NCI-H446 (cell line): ENCODE measurements at places on chromosomes 4 and X.
A peak's percentile ranks its signal among the peaks of the same experiment; 100 is the strongest.

GRCh38 chr4:108861334-108861733 lies 98.5 kb upstream of the ETNPPL start:
- no peak for DNase-seq

DNA sequence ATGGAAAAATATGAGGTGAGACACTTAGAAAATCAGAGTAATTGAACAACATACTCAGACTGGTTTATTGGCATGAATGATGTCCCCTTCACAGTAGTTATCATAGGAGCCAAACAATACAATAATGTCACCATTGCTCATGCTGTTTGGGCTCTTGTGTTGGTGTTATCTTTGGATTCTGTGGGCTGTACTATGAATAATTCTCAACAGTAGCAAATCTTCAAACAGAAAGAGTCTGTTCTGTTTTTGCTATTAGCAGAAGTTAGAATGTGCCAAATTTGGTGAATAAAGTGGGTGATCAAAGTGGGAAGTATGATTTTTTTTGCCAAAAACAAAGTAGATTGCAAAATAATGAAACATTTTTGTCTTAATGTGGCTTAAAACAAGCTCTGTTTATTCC lies 58.3 kb downstream of the GRID2 start:
- DNase-seq, result peak; percentile 10

DNA sequence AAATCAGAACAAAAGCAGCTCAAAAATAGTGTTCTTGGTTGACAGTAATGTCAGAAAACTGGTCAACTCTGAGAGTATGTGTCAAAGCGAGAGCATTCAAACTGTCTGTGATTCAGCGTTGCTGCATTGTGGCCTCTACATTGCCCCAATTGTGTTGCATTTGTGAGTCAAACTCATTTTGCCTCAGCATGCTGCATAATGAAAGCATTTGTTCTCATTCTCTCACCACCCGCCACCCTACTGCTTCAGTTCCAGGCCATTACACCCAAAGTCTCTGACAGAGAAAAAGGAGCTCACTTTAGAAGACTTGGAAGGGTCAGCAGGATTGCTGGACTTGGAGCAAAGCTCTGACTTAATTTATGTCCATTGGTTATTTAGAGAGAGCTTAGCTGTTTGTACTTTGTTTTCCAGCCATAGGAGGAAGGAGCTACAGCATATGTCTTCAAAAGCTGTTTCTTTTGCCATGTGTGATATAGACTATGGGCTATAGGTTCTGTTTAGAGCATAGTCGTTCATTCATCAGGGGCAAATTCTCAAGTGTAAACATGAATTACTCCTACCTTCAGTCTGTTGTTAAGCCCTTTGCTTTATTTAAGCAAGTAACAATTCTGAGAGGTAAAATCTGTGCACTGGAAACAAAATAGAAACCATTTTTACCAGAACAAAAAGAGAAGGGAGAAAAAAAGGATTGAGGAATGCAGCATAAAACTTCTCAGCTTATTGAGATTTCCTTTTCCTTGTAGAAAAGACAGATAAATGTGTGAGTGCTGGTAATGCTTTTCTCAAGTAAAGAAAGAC lies 153.4 kb upstream of the ANK2 start:
- DNase-seq, result peak; percentile 44

GRCh38 chr4:73418677-73419076 lies 14.6 kb downstream of the ALB start:
- no peak for DNase-seq

DNA sequence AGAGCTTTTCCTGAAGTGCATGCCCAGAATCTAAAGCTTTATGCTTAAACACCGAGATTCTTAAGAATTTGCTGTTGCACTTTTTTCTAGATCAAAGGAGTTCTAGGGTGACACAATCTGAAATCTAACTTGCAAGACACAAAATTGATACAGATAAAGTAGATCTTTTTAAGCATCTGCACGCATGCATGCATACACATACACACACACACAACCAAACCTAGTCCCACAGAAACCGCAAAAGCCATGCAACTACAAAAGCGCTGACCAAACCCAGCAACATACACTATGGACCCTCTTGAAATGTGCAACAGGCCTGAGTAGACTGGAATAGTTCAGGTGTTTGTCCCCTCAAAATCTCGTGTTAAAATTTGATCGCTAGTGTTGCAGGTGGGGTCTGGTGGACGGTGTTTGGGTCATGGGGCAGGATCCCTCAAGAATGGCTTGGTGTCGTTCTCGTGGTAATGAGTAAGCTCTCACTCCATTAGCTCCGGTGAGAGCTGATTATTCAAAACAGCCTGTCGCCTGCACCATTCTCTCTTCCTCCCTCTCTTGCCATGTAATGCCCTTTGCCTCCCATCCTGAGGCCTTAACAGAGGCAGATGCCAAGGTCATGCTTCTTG lies 52.7 kb downstream of the IRF2 start:
- DNase-seq, result no peak

GRCh38 chr4:140098455-140099160 lies 55.4 kb downstream of the MAML3 start:
- no peak for DNase-seq

DNA sequence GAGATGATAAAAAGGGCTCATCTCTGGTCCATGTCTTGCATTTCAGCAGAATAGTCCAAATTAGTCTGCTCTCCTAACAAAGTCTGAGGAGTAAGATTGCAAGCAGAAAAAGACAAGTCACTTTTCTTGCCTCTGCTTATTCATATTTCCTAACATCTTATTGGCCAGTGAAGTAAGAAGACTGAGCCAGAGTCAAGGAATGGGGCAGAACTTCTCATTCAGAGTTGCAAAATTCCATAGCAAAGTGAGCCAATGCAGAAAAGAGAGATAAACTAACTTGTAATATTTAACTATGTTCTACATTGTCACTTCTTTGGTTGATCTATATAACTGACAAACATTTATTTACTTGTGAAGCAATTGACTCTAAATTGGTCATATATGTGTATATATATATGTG lies 2304.0 kb downstream of the ARAP2 start:
- DNase-seq, result no peak

GRCh38 chr4:48495941-48496340 lies 5.9 kb downstream of the ZAR1 start:
- no peak for DNase-seq

DNA sequence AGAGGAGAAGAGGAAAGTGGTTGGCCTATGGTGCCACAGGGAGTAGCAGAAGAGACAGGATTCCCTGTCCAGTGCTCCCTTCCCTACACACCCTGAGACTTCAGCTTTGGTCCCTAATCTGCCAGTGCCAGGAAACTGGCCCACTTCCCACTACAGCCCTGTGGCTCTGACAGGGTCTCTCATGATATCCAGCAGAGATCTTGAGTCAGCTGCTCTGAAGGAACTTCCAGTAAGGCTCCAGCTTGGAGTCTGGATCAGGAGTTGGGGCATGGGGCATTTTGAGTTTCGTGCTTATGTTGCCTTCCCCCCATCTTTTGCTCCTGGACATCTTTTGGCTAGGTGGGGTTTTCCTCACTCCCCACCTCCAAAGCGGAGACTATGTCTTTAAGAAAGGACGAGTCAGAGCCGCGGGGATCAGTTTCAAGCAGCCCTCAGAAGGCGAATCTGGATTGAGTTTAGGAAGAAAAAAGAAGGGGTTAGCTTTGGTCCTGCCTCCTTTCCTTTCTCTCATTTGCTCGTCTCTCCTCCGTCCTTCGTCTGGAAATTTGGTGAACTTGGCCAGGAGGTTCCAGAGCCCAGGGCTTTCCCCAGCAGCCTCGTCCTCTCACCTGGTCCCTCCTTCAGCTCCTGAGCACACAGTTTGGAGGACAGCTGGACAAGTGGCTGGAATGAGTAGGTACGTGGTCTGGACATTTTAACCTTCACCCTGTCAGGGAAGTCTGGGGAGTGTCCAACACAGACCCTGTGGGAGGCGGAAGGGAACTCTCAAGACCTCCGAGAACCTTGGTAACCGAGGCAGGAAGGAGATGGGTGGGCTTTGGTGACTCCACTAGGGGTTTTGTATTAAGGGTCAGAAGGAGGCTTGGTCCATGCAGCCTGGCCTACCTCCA lies 104.4 kb downstream of the RTL5 start:
- no peak for DNase-seq

DNA sequence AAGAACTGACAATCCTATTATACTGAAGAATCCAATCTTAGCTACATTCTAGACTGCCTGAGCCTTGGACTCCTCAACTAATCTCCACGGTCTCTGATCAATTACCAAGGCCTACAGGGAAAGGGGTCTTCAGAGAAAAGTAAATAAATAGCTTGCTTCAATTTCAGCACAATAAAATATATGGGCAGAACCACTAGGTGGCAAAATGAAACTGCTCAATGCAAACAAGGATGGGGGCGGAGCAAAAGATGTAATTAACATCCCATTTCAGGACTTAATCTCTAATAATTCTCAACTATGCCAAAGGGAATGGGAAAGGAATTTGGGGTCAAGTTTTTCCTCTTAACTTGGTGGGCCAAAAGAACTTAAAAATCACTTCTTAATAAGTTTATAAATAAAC lies 78.4 kb upstream of the MAP3K15 start:
- DNase-seq, result peak; percentile 13

- no peak for DNase-seq
These were observed 1.4 kb upstream of the ADGRL3 start for GRCh38 chr4:61198686-61199085.

- no peak for DNase-seq
These were observed 12.2 kb upstream of the FGF2 start for GRCh38 chr4:122814426-122814825.

DNA sequence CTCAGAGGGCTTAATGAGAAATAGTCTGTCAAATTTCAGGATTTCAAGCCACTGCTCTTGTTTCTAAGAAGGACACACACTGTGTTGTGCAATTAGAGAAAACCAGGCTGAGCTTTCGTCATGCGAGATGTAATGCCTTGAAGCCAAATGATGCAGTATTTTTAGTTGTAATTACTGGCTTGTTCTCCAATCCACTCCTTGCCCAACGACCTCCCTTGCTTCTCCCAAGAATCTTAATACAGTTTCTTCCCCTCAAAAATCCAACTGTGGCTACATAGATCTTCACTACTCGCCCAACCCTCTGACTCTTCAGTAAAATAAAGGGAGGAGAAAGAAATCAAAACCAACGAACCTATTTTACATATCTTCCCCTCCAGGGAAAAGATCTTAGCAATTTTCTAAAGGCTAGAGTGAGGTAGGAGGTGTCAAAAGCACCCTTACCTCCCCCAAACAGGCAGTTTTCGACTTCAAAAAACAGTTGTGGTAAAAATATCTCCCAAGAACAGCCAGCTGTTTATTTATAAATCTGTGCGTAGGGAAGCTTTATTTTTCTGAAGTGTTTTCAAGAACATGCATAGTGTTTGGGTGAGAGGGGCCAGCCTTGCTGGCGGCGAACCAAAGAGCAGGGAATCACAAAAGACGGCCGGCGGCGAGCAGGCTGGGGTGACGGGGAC lies 68.7 kb downstream of the MGST2 start:
- DNase-seq, result no peak

GRCh38 chr4:189207872-189208271 lies 732.8 kb upstream of the FRG1 start:
- no peak for DNase-seq

GRCh38 chrX:53244610-53245009 lies 19.6 kb upstream of the KDM5C start:
- DNase-seq, result no peak

GRCh38 chrX:38008658-38009057 lies 2.3 kb downstream of the SYTL5 start:
- DNase-seq, result no peak

- peak; percentile 96 for DNase-seq
These were observed at the start of gene CEP135 for GRCh38 chr4:55948726-55949481. Gene CEP135, plus strand, starts transcription at chr4:55948945. Its CDS starts 3,186 bp downstream, at chr4:55952131.

DNA sequence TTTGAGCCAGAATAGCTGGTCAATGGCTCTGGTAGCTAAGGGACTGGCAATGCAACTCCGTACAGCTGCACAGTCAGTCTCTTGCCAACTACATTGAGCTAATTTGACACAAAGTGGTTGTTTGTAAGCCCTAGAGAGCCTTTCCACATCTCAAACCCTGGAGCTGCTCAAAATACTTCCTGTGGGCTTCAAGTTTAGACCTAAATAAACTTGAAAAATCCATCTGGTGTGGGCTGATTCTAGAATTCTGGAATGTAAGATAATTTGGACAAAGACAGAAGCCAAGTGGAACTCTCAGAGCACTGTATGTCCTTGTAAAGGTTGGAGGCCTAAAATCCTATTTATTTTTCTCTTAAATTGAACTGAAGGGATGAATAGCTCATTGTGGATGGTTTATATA lies 380.8 kb downstream of the SPRY1 start:
- no peak for DNase-seq

- no peak for DNase-seq
These were observed 49.2 kb upstream of the FHL1 start for GRCh38 chrX:136097871-136098805.

GRCh38 chr4:146059865-146060264 lies 115.7 kb upstream of the LSM6 start:
- no peak for DNase-seq

GRCh38 chr4:1624519-1624910 lies 59.6 kb downstream of the FAM53A start:
- DNase-seq, result no peak

DNA sequence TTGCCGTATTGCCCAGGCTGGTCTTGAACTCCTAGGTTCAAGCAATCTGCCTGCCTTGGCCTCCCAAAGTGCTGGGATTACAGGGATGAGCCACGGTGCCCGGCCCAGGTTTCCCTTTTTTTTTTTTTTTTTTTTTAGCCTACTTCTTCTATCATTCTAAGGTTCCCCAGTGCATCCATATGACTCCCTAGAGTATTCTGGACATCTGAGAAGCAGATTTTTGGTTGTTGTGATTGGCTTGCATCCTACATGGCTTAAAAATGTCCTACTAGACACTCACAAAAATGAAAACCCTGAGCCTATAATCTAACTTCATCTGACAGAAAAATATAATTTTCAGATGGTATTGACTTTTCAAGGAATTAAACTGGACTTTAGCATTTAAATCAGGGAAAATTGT lies 41.7 kb downstream of the SMIM14 start:
- DNase-seq, result no peak

- DNase-seq, result no peak
These were observed 20.0 kb upstream of the AADAT start for GRCh38 chr4:170109586-170110284.

- no peak for DNase-seq
These were observed at the start of gene MTTP for GRCh38 chr4:99574530-99575324. Gene MTTP, plus strand, starts transcription at chr4:99574824. Its CDS starts 86 bp downstream, at chr4:99574910.

DNA sequence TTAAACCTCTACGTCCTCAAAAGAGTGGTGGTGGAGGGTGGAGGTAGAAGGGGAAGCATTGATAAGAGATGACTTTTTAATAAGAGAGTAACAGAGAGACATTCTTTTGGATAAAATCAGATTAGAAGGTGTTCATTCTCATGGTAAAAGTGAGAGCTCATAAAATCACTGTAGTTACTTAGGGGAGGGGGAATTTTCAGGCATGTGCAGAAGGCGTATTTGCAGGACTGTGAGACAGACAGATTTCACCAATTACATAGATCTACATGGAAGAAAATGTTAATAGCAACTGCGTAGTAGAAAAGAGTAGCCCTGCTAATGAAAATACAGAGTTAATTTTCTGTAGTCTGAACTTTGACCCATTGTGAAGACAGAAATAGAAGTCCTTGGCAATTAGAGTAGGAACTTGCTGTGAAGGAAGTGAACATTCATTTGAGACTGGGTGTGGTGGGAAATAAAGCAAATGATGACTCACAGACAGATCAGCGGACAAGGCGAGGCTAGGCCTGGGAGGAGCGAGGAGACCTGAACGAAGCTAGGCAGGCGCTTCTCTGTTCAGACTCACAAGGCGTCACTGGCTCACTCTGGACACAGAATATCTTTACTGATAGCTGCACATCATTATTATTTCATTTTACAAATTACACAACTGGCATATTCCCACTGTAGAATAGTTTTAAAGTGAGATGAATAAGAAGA lies 57.2 kb upstream of the FAM9C start:
- DNase-seq, result no peak

- no peak for DNase-seq
These were observed 84.6 kb downstream of the THOC2 start for GRCh38 chrX:123648028-123648810.

- no peak for DNase-seq
These were observed 36.9 kb upstream of the PROM1 start for GRCh38 chr4:16120720-16121119.
